ENCODE measurements at places on chromosomes 5 and 9.

- no peak for DNase-seq
Observed at GRCh38 chr9:135220601-135221575, 133.4 kb downstream of the OLFM1 start.

- no peak for DNase-seq
Observed at GRCh38 chr5:107301999-107302398, 368.7 kb downstream of the EFNA5 start.

GRCh38 chr5:132260714-132261551, 3.4 kb downstream of the PDLIM4 start:
- DNase-seq: no peak

- DNase-seq: no peak
Observed at GRCh38 chr9:99391937-99392594, 170.0 kb downstream of the SEC61B start.

DNA sequence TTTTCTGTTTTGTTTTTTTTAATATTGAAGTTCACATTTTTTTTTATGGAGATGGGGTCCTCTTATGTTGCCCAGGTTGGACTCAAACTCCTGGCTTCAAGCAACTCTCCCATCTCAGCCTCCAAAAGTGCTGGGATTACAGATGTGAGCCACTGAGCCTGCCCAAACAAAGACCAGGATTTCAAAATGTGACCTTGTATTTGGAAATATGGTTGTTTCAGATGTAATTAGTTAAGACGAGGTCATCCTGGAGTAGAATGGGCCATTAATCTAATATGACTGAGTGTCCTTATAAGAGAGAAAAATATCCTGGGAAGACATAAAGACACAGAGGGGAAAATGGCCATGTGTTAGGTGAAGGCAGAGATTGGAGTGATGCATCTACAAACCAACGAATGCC, 340.5 kb downstream of the RAB3C start:
- DNase-seq: no peak

- DNase-seq: no peak
Observed at GRCh38 chr5:170479484-170479883, 24.3 kb upstream of the KCNIP1 start.

GRCh38 chr5:131942016-131942415, 3.4 kb downstream of the MEIKIN start:
- DNase-seq: no peak

GRCh38 chr5:16245956-16246355, 66.4 kb upstream of the MARCHF11 start:
- DNase-seq: no peak

DNA sequence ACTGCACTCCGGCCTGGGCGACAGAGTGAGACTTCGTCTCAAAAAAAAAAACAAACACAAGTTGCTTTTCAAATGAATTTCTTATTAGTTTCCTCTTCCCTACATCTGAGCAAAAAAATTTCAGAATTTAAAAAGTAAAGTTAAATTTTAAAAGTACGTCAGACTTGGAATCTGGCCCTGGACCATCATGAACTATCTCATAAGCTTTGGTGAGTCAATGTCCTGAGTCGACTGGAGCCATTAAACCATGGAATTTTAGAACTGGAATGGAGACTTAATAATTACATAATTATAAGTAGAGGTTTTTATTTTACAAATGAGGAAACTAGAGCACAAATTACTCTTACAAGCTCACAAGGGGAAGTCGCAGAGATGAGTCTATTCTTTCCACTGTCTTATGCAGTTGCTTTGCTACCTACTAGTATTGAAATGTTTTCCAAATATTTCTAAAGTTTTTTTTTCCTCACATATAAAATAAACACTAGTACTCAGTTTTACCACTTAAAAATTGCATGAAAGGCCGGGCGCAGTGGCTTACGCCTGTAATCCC, 98.0 kb upstream of the ZNF608 start:
- DNase-seq: no peak

GRCh38 chr5:172904643-172905345, 54.4 kb upstream of the RPL26L1 start:
- DNase-seq: no peak

GRCh38 chr5:79697222-79698170, 7.9 kb downstream of the CMYA5 start:
- no peak for DNase-seq

DNA sequence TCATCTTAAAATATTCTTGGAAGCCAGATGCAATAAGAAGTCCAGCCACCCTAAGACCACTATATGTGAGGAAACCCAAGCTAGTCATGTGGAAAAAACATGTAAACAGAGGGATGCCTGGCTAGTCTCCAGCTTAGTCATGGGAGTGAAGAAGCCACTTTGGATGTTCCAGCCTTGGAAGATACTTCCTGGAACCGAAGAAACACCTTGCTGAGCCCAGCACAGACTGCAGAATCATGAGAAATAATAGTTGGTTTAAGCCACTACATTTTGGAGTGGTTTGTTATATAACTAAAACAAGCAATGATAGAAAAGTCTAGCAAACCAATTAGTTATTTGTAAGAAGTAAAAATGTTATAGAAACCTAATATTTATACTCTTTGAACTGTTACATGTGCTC, 12.6 kb downstream of the DHX29 start:
- DNase-seq: no peak

- DNase-seq: no peak
Observed at GRCh38 chr5:113692891-113693457, 179.5 kb downstream of the YTHDC2 start.

DNA sequence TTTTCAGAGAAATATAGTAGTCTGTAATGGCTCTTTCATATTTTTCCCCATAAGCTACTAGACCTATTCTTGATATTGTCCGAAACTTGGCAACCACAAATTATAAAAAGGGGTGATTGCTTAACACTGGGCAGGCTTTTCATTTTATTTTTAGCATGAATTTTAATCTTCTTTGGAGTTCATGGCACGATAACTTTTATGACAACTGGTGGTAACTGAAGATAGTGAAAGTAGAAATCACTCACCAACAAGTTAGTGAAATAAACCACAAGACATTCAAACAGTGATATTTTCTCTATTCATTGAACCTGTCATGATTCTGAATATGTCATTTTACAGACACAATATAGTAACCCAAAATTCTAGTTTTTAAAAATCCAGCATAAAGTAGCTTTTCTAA, 213.9 kb downstream of the PRDM9 start:
- DNase-seq: no peak

DNA sequence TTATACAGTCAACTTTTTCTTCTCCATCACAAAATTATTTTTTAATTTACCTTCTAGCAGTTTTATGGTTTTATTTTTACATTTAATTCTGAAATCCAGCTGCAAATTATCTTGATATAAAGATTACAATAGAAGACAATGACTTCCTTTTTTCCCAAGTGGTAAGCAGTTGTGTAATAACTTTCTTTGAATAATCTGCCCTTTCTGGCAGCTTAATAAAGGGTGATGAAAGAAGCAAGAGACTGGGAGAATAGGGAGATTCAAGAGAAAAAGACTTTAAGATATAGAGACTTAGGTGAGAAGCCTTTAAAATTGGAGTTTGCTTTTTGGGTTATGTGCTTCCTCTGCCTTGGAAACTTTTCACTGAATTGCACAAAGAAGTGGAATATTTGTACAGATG, 100.4 kb upstream of the FREM1 start:
- DNase-seq: no peak

DNA sequence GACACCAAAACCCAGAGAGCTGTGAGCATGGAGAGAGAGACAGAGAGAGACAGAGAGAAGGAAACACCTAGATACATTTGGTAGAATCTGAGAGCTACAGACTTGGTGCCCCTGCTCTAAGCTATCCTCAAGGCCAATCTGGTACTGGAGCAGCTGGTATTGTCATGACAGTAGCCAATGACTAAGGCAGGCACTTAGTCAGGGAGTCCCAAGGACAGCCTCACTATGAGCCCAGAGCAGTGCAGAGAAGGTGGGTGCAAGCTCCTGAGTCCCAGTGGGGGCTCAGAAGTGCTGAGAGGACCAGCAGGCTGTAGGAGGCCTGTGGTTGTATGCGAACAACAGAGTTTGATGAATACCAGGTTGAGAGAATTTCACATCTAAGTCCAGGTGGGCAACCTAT, 300.4 kb upstream of the ZNF608 start:
- DNase-seq: no peak
